ENCODE measurements at places on chromosomes 1 and 21. TPM values are rescaled to one million over a fixed set of nuclear protein-coding genes. Genes with fewer than 3 reads are reported as not detected.

PIK3R3 gene
- 24.3 TPM for total RNA-seq

- H3K27ac ChIP-seq, result peak overlapping the region; percentile 90
- no peaks in the 10 kb centered on the region for H3K27me3 ChIP-seq
- H3K4me3 ChIP-seq, result no peak overlapping the region
- DNase-seq, result no peak
- no peaks in the 10 kb centered on the region for H3K36me3 ChIP-seq
These were observed 16.1 kb downstream of the LAMC1 start for GRCh38 chr1:183039330-183039729.

- DNase-seq, result no peak
- H3K36me3 ChIP-seq, result no peaks in the 10 kb centered on the region
- no peaks in the 10 kb centered on the region for H3K4me1 ChIP-seq
- H3K4me3 ChIP-seq, result no peak overlapping the region
These were observed 187.9 kb downstream of the LRRC7 start for GRCh38 chr1:69755647-69756046.

GRCh38 chr1:79969886-79970285, 963.4 kb upstream of the ADGRL4 start:
- H3K27me3 ChIP-seq, result no peaks in the 10 kb centered on the region
- no peaks in the 10 kb centered on the region for H3K4me1 ChIP-seq
- no peak overlapping the region for H3K27ac ChIP-seq
- H3K4me3 ChIP-seq, result no peak overlapping the region
- no peak for DNase-seq
- no peaks in the 10 kb centered on the region for H3K36me3 ChIP-seq

- no peak for DNase-seq
- H3K36me3 ChIP-seq, result no peaks in the 10 kb centered on the region
- H3K27me3 ChIP-seq, result no peaks in the 10 kb centered on the region
These were observed 68.2 kb downstream of the IGSF21 start for GRCh38 chr1:18175530-18176377.

DNA sequence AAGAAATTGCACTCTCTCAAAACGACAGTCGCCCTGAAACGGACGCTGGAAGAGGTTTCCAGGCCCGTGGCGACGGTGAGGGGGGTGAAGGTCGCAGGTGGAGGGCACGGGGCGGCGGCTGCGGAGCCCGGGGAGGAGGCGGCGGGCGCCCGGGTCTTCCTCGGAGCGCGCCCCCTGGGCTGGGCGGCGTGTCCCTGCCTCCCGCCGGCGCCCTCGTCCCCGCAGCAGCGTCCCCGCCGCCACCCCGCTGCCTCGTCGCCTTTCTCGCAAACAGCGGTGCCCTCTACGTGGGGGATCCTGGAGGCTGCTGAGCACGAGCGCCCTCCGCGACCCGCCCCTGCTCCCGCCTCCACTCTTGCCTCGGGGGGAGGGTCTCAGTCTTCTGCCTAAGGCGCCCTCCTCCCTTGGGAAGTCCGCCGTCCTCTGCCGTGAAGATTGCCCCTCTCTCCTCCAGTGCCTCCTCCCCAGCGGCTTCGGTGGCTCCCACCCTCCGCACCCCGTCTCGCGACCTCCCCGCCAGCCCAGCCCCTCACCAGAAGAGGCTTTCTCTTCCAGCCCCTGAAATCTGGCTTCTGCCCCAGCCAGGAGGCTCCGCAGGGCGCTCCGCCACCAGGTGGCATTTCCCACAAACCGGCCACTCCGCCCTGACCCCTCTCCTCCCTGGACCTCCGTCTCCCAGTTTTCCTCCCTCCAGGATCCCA, 227.4 kb downstream of the SDCCAG8 start:
- H3K36me3 ChIP-seq, result no peaks in the 10 kb centered on the region
- H3K4me3 ChIP-seq, result peak overlapping the region; percentile 45
- peaks cover 9% of the 10 kb centered on the region for H3K4me1 ChIP-seq
- no peaks in the 10 kb centered on the region for H3K27me3 ChIP-seq
- H3K27ac ChIP-seq, result peak overlapping the region; percentile 14
- no peak for DNase-seq

- no peaks in the 10 kb centered on the region for H3K27me3 ChIP-seq
- no peak for DNase-seq
- H3K4me3 ChIP-seq, result no peak overlapping the region
- H3K4me1 ChIP-seq, result no peaks in the 10 kb centered on the region
- no peaks in the 10 kb centered on the region for H3K36me3 ChIP-seq
- no peak overlapping the region for H3K27ac ChIP-seq
These were observed 269.5 kb upstream of the NCAM2 start for GRCh38 chr21:20728691-20729090.

GRCh38 chr1:117540532-117540931, 65.3 kb upstream of the TENT5C start:
- H3K4me1 ChIP-seq, result no peaks in the 10 kb centered on the region
- no peaks in the 10 kb centered on the region for H3K27me3 ChIP-seq
- H3K36me3 ChIP-seq, result no peaks in the 10 kb centered on the region
- no peak overlapping the region for H3K27ac ChIP-seq
- DNase-seq, result no peak

DNA sequence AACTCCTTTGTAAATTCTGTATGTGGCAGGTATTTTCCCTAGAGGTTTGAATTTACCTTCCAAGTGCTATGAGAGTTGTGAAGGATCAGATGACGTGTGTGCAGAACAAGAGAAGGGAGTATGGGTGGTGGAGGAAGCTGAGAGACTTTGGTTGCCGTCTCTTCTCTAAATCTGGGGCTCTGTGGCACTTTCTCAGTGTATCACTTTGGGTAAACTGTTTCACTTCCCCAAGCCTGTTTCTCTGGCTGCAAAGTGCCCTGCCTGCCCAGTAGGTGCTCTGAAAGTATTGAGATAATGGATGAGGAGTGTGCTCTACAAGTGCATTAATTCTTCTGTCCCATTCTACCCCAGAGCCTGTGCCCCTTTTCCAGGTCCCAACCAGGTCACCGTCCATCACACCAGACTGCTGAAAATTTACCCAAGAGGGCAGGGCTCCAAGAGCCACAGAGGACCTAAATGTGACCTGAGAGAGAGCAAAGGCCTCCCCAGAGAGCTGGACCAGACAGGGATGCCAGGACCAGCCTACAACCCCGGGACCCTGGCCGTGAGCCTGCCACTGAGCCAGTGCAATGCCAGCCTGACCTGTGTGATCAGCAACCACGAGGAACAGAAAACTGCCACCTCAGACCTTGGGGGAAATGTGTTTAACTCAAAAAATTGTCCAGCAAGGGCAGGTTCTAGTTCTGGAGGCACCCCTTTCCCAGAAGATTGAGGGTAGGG, 131.6 kb upstream of the ETV3 start:
- no peak for DNase-seq
- H3K4me1 ChIP-seq, result no peaks in the 10 kb centered on the region
- no peak overlapping the region for H3K27ac ChIP-seq
- no peaks in the 10 kb centered on the region for H3K36me3 ChIP-seq
- H3K27me3 ChIP-seq, result no peaks in the 10 kb centered on the region

TRIM62 gene
- total RNA-seq, result 11.1 TPM

DNA sequence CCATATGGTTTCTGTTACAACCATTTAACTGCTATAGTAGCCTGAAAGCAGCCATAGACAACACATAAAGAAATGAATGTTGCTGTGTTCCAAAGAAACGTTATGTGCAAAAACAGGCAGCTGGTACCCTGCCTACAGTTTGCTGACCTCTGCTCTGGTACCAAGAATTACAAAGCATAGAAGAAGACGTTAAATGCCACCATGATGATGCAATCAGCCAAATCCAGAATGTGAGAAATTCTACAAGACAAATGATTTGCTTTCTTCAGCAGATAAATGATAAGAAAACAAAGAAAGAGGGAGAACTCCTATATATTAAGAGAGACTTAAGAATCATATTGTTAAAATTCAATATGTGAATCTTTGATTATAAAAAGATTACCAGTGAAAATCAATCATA, 97.8 kb upstream of the PDE4B start:
- no peak overlapping the region for H3K4me3 ChIP-seq
- H3K27ac ChIP-seq, result no peak overlapping the region
- no peak for DNase-seq
- H3K27me3 ChIP-seq, result no peaks in the 10 kb centered on the region
- no peaks in the 10 kb centered on the region for H3K36me3 ChIP-seq

PDE4B gene
- total RNA-seq, result 5.2 TPM

DNA sequence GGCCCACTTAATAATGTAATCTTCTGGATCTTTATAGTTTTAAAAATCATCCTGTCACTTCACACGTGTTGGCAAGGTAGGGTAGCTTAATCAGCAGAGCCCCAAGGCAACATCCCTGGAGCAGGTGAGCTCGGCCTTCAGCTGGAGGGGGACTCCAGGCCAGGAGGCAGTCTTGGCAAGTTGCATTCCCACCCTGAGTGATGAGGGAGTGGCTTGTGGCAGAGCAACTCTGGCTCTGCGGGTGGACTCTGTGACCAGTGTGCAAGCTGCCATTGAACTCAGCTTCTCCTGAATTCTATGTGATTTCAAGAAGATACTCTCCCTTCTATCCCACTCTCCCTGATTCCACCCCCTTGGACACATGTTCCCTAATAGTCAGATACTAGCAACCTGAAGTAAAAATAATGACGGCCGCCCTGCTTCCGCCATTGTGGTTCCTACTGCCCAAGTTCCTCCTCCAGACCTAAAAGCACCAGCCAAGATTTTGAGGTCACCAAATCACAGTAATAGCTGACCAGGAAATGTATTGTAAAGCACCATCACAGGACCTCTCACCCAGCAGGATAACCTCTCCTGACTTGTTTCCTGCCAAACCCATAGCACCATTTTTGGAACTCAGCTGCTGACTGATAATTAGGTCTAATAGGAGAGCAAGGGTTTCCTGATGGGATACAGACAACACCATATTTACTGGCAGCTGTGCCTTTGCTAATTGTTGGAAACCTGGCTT, 11.5 kb upstream of the LYST start:
- H3K4me1 ChIP-seq, result no peaks in the 10 kb centered on the region
- DNase-seq, result no peak
- no peaks in the 10 kb centered on the region for H3K27me3 ChIP-seq
- H3K36me3 ChIP-seq, result no peaks in the 10 kb centered on the region
- H3K27ac ChIP-seq, result peak overlapping the region; percentile 30
- H3K4me3 ChIP-seq, result no peak overlapping the region

CACNA1S gene
- total RNA-seq, result not detected

HSD3B2 gene
- 3.9 TPM for total RNA-seq

DNA sequence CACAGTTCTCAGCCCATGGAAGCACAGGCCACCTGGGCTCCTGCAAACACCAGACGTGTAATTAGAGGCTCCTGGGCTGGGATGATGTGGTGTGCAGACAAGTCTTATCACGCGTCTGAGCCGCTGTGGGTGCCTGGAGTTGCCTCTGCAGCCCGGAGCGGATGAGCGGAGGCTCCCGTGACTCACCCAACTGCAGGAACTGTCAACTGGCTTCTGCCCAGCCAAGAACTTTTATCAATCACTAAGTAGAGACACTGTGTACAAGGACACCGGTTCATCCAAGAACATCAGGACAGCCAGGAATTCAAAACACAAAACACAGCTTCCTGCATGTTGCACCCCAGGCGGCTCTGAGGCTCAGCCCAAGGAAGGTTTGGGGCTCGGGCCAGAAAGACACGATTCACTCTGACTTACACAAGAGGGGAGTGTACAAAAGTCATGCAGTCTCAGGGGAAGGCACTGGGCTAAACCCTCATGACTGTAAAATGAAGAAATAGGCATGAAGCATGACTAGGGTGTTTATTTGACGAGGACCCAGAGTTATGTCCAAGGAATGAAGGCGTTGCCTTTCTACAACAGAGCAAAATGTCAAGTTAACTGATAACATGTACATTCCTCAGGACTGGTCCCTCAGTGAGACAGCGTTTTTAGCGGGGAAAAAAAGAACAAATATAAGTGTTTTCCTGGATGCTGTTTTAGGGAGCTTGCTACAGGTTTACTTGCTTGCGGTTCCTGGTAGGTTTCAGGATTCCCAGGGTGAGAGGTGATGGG, 21.1 kb downstream of the ERRFI1 start:
- H3K4me3 ChIP-seq, result no peak overlapping the region
- H3K27me3 ChIP-seq, result no peaks in the 10 kb centered on the region
- H3K36me3 ChIP-seq, result no peaks in the 10 kb centered on the region
- peak; percentile 94 for DNase-seq

S100B gene
- 900 TPM for total RNA-seq

CHD5 gene
- total RNA-seq, result not detected

HSPB7 gene
- total RNA-seq, result 10.4 TPM

EPHB2 gene
- 9.2 TPM for total RNA-seq

FOXO6 gene
- total RNA-seq, result 4.4 TPM

- DNase-seq, result no peak
- H3K27me3 ChIP-seq, result no peaks in the 10 kb centered on the region
- H3K27ac ChIP-seq, result no peak overlapping the region
- no peaks in the 10 kb centered on the region for H3K36me3 ChIP-seq
- H3K4me3 ChIP-seq, result no peak overlapping the region
- H3K4me1 ChIP-seq, result no peaks in the 10 kb centered on the region
These were observed 318.1 kb downstream of the USP25 start for GRCh38 chr21:16047904-16048303.

DNA sequence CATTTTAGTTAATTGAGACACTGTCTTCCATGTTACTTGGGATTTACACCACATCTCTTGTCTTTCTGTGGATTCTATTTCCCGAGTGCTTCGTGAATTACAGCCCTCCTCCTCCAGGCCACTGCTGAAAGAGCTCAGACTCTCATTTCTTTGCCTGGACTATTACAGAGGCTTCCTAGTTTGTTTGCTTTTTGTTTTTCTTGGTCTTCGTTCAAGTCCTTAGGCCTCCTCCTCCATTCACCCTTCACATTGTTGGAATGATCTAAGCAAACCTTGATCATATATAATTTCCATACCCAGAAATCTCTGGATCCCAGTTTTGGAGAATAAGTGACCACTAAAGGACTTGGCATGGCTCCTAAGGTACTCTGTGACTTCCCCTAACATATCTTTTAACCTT, 94.1 kb downstream of the CNIH3 start:
- H3K4me1 ChIP-seq, result no peaks in the 10 kb centered on the region
- no peak overlapping the region for H3K4me3 ChIP-seq
- H3K27ac ChIP-seq, result no peak overlapping the region
- no peak for DNase-seq

DNA sequence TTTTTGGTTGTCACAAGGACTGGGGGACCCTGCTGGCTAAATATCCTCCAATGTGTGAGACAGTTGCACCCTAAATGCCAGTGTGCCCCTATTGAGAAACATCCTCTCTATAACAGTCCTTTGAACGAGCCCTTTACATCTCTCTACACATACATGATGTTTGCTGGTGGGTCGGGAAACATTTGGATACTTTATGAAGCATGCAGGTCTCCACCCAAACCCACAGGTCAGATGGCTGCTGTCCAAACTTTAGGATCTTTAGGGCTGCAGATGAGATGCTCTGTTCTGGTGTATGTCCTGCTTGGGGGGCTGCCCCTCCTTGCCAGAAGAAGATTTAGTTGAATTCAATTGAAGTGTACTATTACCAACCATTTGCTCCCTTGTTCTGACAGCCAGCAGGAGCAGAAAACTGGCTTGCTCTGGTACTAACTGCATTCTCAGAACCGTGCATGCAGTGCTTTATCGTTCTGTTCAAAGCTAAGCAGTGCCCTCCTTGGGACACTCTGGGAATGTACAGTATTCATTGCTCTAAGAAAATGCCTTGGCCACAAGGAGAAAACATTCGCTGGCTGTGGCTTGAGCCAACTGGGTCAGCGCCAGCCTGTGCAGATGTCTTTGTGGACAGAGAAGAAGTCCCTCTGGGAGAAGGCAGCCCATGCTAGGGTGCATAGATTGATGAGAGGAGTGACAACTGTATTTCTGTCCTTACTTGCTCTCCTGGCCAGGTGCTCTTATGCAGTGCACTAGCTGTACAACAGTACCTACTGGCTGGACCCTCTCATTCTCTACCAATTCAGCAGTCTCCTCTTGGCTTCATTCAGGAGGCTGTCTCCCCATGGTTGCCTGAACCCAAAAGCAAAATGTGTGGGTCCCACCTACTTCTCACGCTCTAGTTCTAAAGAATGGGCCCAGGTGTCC, 61.4 kb upstream of the DIRAS3 start:
- H3K4me1 ChIP-seq, result no peaks in the 10 kb centered on the region
- DNase-seq, result peak; percentile 41
- H3K36me3 ChIP-seq, result no peaks in the 10 kb centered on the region
- H3K4me3 ChIP-seq, result no peak overlapping the region
- no peak overlapping the region for H3K27ac ChIP-seq
